ENCODE measurements at places on chromosomes 6 and 20.

- no peak for DNase-seq
These were observed 342.3 kb downstream of the C6orf118 start for GRCh38 chr6:164967102-164967501.

DNA sequence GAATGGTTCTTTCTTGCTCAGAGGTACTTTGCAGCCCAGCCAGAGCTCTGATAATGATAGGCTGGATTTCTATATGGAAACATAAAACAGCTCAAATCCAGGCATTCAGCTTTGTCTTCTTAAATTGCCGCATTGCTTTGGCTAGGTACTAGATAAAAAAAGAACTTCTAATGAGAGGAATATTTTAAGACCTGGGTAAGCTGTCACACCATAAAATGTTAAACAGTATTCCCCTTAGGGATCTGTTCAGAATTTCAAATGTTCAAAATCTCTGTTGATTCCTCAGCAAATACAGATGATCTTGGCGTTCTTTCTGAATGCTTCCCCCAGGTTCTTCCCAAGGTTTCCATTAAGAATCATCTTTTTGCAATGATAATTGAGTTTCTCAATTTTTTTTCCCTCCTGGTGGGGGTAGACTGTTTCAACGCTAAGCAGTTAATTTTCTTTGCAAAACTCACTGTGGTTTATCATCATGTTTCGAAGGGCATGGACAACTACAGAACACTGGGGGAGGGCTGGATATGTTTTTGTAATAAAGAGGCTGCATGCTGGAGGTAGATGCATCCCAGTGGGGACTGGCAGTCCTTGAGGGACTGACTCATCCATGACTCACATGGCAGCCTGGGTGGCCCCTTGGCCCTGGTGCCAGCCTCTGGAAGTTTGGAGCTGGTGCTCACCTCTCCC lies 31.0 kb downstream of the TIAM2 start:
- no peak for DNase-seq

- DNase-seq: no peak
These were observed 122.9 kb downstream of the ZMYND8 start for GRCh38 chr20:47233333-47234188.

DNA sequence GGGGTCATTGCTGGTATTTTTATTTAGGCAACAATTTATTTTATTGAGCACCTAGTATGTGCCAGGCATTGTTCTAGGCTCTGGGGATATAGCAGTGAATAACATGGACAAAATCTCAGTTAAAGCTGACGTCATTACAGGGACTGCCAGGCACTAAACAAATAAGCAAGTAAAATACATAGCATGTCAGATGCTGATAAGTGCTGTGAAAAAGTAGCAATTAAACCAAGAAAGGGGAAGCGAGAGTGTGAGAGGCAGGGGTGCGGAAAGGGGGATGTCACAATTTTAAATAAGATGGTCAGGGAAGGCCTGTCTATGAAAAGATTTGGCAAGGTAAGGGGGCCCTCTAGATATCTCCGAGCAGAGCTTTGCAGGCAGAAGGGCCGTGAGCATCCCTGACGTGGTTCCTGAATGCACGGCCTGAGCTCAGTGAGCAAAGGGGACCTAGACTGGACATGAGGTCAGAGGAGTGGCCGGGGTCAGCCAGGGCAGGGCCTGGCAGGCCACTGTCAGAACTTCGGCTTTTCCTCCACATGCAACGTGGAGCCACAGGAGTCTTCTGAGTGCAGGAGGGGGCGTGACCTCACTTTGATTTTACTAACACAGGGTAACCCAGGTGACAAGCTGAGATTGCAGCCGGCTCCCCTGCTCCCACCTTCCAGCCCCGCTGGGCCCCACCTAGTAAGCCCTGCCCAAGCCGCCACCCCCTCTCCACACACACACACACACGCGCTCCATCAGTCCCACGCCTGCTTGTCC lies 24.2 kb upstream of the SIRPA start:
- no peak for DNase-seq

GRCh38 chr6:137266309-137266586 lies 47.1 kb upstream of the IFNGR1 start:
- DNase-seq: no peak

GRCh38 chr6:119614138-119614537 lies 264.6 kb upstream of the MAN1A1 start:
- DNase-seq: no peak

- no peak for DNase-seq
These were observed 3.7 kb upstream of the RNASET2 start for GRCh38 chr6:166959911-166960608.

DNA sequence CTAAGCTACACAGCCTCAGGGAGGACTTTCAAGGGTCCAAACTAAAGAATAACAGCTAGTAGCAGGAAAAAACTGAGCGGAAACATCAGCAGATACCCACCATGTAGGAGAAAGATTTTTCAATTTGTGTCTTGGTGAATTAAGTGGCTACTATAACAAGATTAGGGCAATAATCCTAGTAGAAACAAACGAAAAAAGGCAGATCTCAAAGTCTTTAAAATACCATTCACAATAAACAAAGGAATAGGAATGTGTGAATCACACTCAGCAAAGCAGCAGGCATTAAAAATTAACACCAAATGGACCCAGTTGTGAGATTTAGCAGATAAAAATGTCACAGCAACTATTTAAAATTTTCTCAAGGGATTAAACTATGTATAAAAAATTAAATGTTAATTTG lies 761.2 kb downstream of the TENT5A start:
- no peak for DNase-seq

DNA sequence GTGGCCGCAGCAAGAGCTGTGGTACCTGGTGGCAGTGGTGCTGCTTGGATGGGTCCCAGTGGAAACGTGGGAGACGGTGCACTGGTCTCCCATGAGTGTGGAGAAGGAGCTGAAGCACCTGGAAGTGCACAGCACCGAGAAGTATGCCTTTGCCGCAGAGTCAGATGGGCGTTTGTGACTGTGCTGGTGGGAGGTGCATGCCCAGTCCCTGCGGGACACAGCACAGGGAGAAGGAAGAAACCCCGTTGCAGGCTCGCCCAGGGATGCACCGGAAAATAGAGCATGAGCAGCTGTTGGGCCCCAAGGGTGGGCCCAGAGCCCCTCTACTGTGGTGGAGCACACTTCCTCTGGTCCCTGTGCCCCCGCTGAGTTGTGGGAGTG lies 19.3 kb upstream of the RGS17 start:
- DNase-seq: no peak

DNA sequence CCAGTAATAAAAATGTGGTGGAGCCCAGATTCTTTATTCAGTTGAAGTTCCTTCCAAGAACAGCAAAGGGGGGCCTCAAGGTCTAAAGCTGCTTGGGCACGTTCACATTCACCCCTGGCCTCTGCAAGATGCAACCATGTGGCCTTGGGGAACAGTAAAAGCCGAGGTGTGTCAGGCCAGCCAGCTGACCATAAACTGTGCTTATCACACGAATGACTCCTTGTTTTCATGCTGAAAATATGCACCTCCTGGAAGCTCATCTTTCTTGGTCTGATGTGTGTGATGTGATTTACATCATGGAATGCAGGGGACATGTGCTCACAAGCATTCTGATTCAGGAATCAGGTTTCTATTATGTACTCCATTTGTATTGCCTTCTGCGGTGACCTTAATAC lies 211.6 kb upstream of the MARCKS start:
- peak; percentile 79 for DNase-seq
